Pancreas (tissue), 10 donors: ENCODE measurements at places on chromosomes 2 and 18. TPM values are rescaled to one million over a fixed set of nuclear protein-coding genes. Genes with fewer than 3 reads are reported as not detected.

DNA sequence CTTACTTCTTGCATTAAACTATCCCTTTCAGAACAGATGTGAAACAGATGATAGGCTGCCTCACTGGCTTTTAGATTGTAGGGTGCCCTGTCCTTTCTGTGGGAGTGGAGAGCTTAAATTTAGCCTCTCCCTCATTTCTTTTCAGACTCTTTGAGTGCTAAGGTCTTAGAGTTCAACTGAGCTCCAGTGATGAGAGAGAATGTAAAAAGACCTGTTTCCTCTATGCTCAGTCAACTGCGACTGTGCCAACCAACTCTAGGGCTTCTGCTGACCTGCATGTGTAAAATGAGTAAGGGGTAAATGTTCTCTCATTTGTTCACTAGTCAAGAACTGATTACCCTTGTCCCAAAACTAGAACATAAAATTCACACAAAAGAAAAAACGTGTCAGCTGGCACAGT is 104.8 kb upstream of the TGFA start:
- H3K4me1 ChIP-seq: no peaks in the 10 kb centered on the region
- no peaks in the 10 kb centered on the region for H3K27me3 ChIP-seq
- no peak overlapping the region for H3K27ac ChIP-seq
- H3K4me3 ChIP-seq: no peak overlapping the region
- no peak for DNase-seq

DNA sequence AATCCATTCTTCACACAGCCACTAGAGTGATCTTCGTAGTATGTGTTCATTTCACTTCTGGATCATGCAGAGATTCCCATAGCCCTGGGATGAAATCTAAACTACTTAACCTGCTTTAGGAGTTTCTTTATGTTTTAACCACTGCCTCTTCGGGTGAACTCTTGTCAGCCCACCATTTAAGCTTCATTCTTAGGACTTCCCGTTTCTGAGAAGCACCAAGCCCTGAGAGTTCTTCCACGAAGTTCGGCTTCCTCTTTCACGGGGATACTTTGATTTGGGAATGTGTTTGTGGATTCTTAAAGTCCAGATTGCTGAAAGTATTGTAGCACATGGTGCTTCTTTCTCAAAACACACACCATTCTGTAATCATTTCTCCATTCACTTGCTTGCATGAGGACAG is 205.0 kb downstream of the UBE2E3 start:
- no peaks in the 10 kb centered on the region for H3K36me3 ChIP-seq
- H3K4me1 ChIP-seq: no peaks in the 10 kb centered on the region
- H3K27me3 ChIP-seq: no peaks in the 10 kb centered on the region
- DNase-seq: no peak

DNA sequence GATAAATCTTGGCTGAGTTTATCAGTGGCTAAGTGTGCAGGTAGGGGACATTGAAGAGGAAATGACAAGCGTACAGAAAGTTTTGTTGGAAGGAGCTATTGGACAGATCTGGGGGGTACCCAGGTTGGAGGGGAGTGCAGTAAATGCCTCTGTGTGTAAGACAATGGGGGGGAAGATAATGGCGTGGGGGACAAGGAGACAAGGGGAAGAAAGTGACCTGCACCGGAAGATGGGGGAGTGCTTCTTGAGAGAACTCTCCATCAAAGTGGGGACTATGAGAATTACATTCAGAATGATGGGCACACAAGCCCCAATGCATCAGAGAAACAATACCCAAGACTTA is 190.0 kb downstream of the ALPK2 start:
- no peaks in the 10 kb centered on the region for H3K4me1 ChIP-seq
- H3K27me3 ChIP-seq: no peaks in the 10 kb centered on the region
- no peaks in the 10 kb centered on the region for H3K36me3 ChIP-seq
- H3K27ac ChIP-seq: no peak overlapping the region
- DNase-seq: no peak

- no peak overlapping the region for H3K4me3 ChIP-seq
- DNase-seq: no peak
- no peak overlapping the region for H3K27ac ChIP-seq
- H3K27me3 ChIP-seq: no peaks in the 10 kb centered on the region
- peaks cover 14% of the 10 kb centered on the region for H3K36me3 ChIP-seq
Measured at GRCh38 chr18:79356435-79356834, 39.3 kb upstream of the NFATC1 start.

DNA sequence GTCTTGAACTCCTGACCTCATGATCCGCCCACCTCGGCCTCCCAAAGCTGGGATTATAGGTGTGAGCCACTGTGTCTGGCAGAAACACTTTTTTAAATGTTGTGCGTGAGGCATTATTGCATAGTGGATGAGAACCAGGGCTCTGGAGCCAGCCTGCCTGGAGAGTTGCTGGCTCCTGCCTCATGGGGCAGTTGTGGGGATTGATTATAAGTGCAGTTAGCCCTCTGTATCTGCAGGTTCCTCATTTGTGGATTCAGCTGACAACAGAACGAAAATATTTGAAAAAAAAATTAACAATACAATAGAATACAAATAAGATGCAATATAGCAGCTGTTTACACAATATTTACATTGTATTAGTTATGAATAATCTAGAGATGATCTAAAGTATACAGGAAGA is 129.4 kb upstream of the EML6 start:
- no peaks in the 10 kb centered on the region for H3K36me3 ChIP-seq
- no peak overlapping the region for H3K27ac ChIP-seq
- no peak overlapping the region for H3K4me3 ChIP-seq
- no peaks in the 10 kb centered on the region for H3K27me3 ChIP-seq
- peaks cover 57% of the 10 kb centered on the region for H3K4me1 ChIP-seq

- no peak overlapping the region for H3K4me3 ChIP-seq
- H3K27me3 ChIP-seq: no peaks in the 10 kb centered on the region
- DNase-seq: no peak
- no peaks in the 10 kb centered on the region for H3K4me1 ChIP-seq
- no peak overlapping the region for H3K27ac ChIP-seq
Measured at GRCh38 chr18:46211816-46212215, 107.6 kb downstream of the HAUS1 start.

GRCh38 chr18:13165636-13166423 is 52.7 kb upstream of the LDLRAD4 start:
- H3K27ac ChIP-seq: no peak overlapping the region
- DNase-seq: no peak
- H3K4me3 ChIP-seq: no peak overlapping the region
- no peaks in the 10 kb centered on the region for H3K27me3 ChIP-seq
- no peaks in the 10 kb centered on the region for H3K4me1 ChIP-seq

GRCh38 chr18:79197531-79197930 is 128.3 kb downstream of the ATP9B start:
- H3K4me3 ChIP-seq: no peak overlapping the region
- no peak overlapping the region for H3K27ac ChIP-seq
- no peaks in the 10 kb centered on the region for H3K36me3 ChIP-seq

Gene ALLC
- total RNA-seq: not detected

DNA sequence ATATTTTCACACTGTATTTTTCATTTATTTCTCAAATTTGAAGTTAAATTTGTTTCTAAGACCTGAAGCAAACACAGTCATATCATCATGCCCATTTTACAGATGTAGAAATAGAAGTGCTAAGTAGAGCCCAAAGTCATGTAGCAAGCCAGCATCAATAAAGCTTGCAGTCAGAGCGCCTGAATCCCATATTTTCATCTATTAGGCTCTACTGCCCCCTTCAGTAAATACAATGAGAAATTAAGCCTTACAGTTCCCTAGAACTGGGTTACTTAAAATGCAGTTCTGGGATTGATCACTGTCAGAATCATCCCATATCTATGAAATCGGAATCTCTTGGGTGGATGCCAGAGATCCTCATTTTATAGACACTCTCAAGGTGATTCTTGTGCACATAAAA is 419.9 kb downstream of the TGIF1 start:
- no peaks in the 10 kb centered on the region for H3K4me1 ChIP-seq
- H3K27me3 ChIP-seq: no peaks in the 10 kb centered on the region
- H3K27ac ChIP-seq: no peak overlapping the region
- no peak overlapping the region for H3K4me3 ChIP-seq
- no peaks in the 10 kb centered on the region for H3K36me3 ChIP-seq

- DNase-seq: no peak
- no peak overlapping the region for H3K27ac ChIP-seq
- H3K4me1 ChIP-seq: no peaks in the 10 kb centered on the region
- H3K27me3 ChIP-seq: no peaks in the 10 kb centered on the region
- H3K36me3 ChIP-seq: no peaks in the 10 kb centered on the region
Measured at GRCh38 chr2:127117603-127118002, 10.6 kb upstream of the BIN1 start.

DNA sequence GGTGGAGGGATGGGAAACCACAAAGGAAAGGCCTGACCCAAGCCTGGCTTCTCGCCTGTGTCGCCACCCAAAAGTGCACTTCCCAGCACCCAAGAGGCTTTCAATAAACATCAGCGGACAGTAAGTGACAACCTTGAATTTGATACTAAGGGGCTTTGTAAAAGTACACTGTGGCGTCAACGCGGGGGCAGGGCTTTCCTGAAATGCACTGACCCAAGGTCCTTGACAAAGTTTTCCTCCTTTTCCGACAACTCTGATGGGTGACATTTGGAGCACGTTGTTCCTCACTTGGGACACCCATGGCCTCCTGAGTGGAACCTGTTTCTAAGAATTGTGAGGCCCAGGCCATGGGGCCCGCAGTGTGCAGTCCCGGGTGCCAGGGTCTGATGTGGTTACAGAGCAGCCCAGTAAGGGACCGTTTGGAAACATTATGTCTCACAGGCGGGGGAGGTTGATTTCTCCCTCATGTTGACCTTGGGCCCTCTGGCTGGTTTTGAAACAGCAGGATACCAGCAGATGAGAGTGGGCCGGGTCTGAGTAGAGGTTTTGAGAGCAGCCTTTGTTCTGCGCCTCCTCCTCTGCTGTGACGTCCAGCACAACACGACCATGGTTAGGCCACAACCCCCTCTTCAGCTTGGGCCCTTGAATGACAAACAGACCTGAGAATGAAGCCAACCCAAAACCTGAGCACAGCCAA is 2.8 kb upstream of the ZBTB14 start:
- H3K27ac ChIP-seq: no peak overlapping the region
- no peak overlapping the region for H3K4me3 ChIP-seq
- H3K36me3 ChIP-seq: no peaks in the 10 kb centered on the region
- H3K4me1 ChIP-seq: peaks cover 10% of the 10 kb centered on the region

Gene CENPA
- not detected for total RNA-seq

Gene BMP10
- not detected for total RNA-seq

GRCh38 chr2:192655916-192656315 is 461.2 kb upstream of the TMEFF2 start:
- no peaks in the 10 kb centered on the region for H3K36me3 ChIP-seq
- no peaks in the 10 kb centered on the region for H3K27me3 ChIP-seq
- H3K27ac ChIP-seq: no peak overlapping the region
- H3K4me1 ChIP-seq: no peaks in the 10 kb centered on the region

- no peak overlapping the region for H3K4me3 ChIP-seq
- H3K4me1 ChIP-seq: no peaks in the 10 kb centered on the region
- DNase-seq: no peak
- H3K36me3 ChIP-seq: no peaks in the 10 kb centered on the region
- no peak overlapping the region for H3K27ac ChIP-seq
Measured at GRCh38 chr2:172639823-172640222, 83.9 kb downstream of the PDK1 start.

DNA sequence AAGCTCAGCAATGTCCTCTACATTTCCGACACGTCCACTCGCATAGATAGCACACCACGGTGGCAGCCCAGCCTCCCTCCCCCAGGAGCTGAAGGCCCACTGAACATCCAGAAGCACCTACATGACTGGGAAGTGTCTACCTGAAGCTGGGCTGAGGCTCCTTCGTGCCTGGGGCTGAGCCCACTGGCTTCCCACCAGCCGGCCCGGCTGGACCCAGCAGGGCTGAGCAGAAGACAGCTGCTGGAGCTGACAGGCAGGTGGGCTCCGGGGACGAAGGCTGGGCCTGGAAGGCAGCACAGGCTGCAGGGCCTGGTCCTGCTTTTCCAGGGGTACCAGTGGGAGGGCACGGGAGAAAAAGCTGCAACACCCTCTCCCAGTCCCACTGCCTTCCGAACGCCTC is 13.5 kb downstream of the SDC1 start:
- H3K4me3 ChIP-seq: no peak overlapping the region
- peak; percentile 65 for DNase-seq
- H3K27ac ChIP-seq: no peak overlapping the region
- H3K4me1 ChIP-seq: no peaks in the 10 kb centered on the region
- H3K36me3 ChIP-seq: no peaks in the 10 kb centered on the region

GRCh38 chr2:163592954-163593622 is 142.7 kb downstream of the FIGN start:
- no peak for DNase-seq
- H3K36me3 ChIP-seq: no peaks in the 10 kb centered on the region
- no peak overlapping the region for H3K4me3 ChIP-seq
- no peak overlapping the region for H3K27ac ChIP-seq
- peaks cover 4% of the 10 kb centered on the region for H3K4me1 ChIP-seq

- DNase-seq: no peak
- no peak overlapping the region for H3K27ac ChIP-seq
- no peaks in the 10 kb centered on the region for H3K36me3 ChIP-seq
- H3K4me3 ChIP-seq: no peak overlapping the region
- H3K27me3 ChIP-seq: no peaks in the 10 kb centered on the region
- peaks cover 6% of the 10 kb centered on the region for H3K4me1 ChIP-seq
Measured at GRCh38 chr2:218005028-218005427, 2.2 kb upstream of the TNS1 start.

DNA sequence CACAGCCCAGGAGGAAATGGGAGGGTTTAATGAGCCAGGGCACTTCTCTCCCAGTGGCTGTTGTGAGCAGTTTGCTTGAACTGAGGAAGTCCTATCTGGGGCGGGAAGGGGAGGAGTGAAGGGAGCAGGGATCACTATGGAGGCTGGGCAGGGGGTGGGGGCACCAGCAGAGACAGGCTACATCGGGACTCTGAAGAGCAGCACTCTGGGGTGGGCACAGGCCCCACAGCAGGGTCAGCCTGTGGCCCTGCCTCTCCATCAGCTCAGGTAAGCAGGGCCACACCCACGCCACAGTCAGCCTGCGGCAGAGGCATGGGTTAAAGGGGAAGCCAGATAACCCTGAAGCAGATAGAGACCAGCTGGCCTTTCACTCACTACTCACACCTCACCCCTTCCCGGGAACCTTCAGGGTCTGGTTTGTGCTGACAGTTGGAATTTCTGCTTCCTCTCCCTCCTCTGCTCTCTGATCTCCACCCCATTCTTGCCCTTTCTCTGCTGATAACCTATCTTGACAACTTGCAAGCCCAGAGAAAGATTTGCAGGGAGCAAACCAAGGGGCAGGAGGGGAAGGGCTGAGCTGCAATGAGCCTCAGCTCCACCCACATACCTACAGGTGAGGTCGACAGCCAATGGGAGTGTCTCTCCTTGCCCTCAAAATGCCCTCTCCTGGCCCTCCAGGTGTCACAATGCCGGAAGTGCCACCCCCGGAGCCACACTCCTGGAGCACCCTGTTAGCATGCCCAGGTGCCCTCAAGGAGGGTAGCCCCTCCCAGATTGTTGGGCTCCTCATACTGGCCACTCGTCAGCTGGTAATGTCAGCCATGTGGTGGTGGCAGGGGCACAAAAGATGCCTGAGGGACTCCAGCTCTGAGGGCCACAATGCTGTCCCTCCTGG is 3.7 kb downstream of the SIGLEC15 start:
- no peaks in the 10 kb centered on the region for H3K4me1 ChIP-seq
- no peaks in the 10 kb centered on the region for H3K36me3 ChIP-seq
- no peaks in the 10 kb centered on the region for H3K27me3 ChIP-seq
- no peak overlapping the region for H3K27ac ChIP-seq
